HuH-7 (cell line): ENCODE measurements at places on chromosomes 7 and 10.

DNA sequence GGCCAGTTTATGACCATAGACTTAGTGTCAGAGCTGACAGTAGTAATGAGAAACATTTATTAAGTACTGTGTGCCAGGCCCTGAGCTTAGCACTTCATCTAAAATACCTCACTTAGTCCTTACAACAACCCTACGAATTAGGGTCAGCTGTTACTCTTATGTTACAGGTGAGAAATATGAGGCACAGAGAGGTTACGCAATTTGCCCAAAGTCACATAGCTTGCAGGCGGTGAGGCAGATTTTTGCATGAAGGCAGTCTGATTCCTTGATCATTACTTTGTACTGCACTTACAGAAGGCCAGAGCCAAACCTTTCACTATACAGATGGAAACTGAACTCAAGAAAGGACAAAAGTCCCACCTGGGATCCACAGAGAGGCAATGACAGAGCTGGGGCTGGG is 10.2 kb downstream of the CDH23 start:
- no peak for DNase-seq

DNA sequence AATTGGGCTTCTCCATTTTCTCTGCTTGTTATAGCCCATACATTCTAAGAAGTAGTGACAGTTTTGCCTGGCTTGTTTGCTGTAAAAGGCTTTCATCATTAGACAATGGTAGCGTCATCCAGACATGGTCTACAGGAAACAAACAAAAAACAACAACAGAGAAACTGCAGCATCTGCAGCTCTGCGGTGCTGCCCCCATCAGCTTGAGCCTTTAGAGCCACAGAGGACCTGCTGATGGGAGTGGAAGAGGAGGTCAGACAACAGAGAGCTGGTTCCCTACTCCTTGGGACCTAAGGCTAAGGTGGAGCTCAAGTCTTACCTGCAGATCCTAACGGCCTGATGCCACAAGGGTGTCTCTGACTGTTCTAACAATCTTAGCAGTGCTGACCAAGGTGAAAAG is 3.1 kb downstream of the INA start:
- no peak for DNase-seq

- no peak for DNase-seq
Observed at GRCh38 chr10:60896033-60896432, 48.0 kb downstream of the RHOBTB1 start.

GRCh38 chr7:55774327-55775050 is 88.1 kb downstream of the SEPTIN14 start:
- DNase-seq, result no peak
